ENCODE measurements at places on chromosomes 2 and 18.

- no peak for DNase-seq
Observed at GRCh38 chr2:78023356-78023755, 501.2 kb upstream of the LRRTM4 start.

- no peak for DNase-seq
Observed at GRCh38 chr2:23476786-23477185, 91.8 kb downstream of the KLHL29 start.

DNA sequence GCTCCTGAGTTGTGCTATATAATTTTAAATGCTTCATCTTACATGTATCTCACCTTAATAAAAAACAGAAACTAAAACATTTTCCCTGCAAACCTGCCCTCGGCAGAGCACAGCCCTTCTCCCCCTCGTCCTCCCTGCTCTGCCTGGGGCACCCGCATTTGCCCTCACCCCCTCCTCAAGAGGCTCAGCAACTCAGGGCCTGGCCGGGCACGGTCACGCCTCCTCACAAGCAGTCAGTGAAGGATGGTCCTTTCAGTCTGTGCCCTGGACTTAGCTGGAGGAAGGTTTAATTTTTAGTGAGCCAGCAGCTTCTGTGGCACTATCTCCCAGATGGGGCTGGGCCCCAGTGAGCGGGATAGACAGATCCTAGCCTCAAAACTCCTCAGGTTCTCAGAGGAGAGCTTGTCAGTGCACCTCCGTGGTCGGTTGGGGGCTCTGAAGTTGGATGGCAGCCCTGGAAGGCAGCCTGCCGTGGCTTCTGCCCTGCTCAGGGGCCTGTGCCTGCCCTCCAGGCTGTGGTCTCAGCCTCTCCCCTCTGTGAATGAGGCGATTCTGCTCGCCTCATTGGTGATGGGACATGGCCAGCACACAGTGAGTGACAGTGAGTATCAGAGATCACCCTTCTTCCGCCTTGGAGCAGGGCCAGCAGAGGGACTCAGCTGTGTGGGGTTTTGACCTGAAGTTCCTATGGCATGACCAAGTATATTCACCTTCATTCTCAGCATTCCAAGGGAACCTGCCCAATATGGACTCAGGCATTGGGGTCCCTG, 56.3 kb upstream of the AFF3 start:
- DNase-seq = no peak

DNA sequence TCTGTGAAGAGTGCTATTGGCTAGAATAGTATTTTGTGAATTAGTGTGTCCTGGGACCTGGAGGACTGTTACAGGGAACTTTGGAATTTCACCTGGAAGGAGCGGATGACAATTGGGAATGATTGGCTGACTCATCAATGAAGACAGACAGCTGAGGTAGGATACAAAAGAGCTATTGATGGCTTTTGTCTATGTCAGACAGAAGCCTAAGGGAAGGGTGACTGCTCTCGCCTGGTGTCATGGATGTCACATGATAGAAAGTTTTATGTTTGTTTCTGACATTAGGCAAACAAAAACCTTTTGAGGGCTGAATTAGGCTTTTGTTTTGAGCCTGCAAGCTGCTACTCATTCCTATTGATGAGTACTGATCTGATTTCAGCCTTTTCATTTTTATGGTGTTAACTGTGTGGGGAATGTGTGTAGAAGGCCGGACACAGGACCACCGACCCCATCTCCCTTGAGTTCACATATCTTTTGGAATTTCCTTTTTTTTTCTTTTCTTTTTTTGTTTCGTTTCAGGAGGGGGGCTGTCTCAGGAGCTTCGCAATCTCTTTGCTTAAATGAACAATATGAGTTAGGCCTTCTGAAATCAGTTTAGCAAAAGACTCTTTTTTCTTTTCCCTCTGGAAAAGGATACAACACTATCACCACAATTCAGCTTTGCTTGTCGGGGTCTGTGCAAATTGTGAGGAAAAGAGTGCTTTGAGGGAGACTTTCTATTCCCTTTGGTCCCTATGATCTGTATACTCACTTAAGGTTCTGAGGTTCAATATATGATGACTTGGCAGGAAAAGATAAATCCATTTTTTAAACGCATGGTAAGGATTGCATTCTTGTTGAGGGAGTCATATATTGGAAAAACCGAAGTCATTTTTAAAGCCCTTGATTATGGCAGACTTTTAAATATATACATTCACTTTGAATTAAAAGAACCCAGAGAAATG, 207.9 kb upstream of the FIGN start:
- DNase-seq = no peak

DNA sequence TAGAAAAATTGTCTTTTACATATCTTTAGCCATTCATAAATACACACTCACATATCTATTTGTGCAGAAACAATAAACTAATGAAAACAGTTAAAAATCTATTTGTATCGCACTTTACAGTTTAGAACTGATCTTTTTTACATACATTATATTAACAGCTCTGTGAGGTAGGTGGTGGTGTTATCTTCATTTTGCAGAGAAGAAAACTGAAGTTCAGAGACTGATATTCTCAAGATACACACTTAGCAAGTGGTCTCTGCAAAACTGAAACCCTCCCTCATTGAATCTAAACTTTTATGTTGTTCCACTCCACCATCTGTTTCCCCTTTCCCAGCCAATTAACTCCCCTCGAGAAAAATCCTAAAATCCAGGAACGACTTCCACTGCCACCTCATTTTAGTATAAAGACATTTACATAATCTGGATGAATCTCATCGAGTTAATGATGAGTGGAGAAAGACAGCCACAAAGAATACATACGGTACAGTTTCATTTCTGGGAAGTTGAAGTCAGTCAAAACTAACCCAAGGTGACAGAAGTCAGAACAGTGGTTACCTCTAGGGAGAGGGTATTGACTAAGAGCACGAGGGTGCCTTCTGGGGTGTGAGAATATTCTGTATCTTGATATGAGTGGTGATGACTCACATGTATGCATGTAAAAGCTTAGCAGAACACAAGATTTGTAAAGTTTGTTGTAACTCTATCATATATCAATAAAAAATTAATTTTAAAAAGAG, 524.2 kb upstream of the TCF4 start:
- no peak for DNase-seq

DNA sequence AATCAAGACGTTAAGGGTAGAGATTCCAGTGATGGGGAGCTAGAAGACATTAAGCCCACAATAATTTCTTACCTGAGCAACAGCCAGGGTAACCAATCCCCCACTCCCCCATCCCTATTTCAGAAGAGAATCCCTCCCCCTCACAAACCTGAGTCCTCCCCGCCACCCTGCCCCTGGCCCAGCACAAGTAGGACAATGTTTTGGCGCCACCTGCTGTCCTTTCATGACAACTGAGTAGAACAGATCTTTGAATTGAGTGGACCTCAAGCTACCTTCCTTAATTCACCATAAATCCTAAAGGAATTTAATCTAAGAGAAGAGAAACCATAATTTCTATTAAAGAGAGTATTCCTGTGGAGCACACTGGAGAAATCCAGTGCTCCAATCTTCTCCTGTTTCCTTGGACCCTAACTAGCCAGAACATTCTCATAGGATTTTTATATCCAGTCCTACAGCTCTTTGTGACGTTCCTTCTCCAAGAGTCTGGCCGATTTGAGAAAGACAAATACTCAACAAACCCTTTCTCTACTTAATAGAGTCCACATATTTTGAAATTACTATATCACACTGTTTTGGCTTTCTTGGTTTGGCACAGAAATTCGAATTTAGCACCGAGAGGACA, 41.1 kb downstream of the NHEJ1 start:
- no peak for DNase-seq

DNA sequence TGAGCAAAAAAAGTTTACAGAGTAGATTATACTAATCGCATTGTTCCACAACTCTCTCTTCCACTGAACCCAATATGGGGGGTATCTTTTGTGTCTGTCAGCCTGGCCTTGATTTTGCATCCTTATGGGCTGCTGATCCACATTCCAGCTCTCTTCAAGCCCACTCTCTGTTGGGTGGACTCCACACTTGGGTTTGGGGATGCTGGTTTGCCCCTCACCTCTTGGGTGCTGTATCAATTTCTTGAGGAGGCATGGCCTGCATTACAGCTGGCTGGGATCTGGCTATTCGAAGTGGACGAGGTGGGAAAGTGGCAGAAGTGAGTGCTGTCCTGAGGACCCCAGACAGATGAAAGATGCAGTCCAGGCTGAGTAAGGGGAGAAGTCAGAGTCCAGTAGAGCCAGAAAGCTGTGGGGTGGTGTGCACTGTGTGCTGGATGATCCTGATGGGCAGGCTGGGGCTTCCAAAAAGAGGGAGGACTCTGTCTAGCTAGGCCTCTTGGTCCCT, 141.4 kb downstream of the CAPN13 start:
- no peak for DNase-seq

DNA sequence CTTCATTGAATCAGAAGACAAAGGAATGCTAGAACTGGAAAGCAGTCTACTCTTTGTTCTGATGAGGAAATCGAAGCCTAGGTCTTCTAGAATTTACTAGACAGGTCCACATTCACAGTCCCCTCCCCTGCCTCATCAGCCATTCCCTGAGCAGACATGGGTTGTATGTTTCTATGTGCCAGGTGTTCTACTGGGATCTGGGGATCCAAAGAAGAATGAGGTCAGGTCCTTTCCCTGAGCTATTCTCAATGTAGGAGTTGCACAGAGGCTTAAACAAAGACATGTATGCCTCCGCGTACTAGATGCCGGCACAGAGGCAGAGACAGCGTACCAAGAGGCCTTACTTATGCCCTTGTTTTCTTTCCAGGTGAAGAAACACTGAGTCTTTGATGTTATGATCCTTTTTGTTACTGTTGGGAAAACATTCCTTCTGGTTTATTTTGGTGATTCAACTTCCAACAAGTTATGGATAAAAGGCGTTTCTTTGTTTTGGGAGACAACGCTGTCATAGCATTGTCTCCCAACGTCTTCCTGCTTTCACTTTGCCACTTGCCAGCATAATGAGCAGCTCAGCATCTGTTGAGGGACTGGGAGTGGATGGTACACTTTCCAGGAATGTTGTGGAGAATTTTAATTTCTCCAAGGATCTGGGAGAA, 174.4 kb downstream of the ALPK2 start:
- no peak for DNase-seq

GRCh38 chr18:6610466-6610865, 119.0 kb upstream of the ARHGAP28 start:
- no peak for DNase-seq

- DNase-seq = no peak
Observed at GRCh38 chr2:216678813-216679657, 16.3 kb downstream of the IGFBP5 start.

- no peak for DNase-seq
Observed at GRCh38 chr2:187576906-187577305, 22.7 kb upstream of the TFPI start.

DNA sequence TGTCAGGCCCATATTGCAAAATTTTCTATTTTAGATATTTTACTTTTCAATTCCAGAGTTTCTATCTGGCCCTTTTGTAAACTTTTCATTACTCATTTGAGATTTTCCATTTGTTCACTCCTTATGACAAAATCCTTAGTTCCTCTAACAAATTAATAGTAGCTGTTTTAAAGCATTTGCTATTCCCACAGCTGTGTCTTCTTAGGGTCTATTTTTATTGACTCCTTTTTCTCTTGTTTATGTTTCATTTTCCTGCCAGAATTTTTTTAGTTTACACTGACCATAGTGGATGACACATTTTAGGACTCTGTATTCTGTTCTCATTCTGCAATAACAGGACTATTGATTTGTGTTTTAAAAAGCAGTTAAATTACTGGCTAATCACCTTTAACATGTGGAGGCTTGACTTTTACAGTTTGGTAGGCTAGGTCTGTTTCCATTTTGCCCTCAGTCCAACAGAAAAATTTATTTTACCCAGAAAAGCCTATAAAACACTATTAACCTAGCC, 30.0 kb downstream of the PID1 start:
- DNase-seq = no peak

GRCh38 chr2:231047274-231047922, 9.3 kb upstream of the PSMD1 start:
- DNase-seq = no peak

DNA sequence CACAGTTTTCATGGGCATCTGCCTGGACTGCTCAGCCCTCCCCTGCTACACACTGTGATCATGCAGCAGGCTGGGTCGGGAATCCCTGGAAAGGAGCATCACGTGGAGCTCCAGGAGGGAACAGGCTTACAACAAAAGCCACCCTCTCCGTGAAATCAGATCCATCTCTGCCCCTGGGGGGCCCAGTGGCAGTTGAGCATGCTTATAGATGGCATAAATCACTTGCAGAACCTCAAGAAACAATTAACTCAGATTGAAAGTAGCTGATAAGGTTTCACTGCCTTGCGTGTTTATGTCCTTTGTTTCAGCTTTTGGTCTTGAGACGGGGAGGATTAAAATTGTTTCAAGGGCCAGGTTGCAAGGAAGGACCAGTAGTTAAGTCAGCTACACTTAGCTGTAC, 354.8 kb upstream of the MEIS1 start:
- no peak for DNase-seq

DNA sequence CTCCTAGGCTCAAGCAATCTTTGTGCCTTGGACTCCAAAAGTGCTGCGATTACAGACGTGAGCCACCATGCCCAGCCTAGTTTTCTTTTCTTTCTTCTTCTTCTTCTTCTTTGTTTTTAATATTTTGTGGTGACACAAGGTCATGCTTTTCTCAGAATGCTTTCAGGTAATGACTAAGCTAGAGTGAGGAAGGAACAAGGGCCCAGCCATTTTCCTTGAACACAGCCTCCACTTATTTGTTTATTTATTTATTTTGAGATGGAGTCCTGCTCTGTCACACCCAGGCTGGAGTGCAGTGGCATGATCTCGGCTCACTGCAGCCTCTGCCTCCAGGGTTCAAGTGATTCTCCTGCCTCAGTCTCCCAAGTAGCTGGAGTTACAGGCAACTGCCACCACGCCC, 74.3 kb upstream of the ST3GAL5 start:
- DNase-seq = no peak

DNA sequence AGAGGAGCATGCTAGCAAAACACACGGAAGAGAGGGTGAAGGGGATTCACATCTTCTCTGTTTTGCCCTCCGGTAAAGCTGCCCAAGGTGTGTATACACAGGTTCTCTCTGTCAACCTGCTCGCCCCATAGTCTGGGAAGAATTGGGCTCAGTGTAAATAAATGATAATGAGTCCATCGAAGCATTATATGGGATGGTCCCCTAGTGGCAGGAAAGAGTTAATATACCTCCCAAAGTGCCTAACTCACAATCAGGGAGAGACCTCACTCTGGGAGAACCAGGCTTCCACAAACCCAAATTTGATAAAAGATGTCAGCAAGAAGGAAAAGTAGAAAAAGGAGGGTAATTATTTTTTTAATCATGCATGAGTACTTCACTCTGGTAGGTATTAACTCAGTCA, 262.2 kb upstream of the ZNF521 start:
- no peak for DNase-seq

DNA sequence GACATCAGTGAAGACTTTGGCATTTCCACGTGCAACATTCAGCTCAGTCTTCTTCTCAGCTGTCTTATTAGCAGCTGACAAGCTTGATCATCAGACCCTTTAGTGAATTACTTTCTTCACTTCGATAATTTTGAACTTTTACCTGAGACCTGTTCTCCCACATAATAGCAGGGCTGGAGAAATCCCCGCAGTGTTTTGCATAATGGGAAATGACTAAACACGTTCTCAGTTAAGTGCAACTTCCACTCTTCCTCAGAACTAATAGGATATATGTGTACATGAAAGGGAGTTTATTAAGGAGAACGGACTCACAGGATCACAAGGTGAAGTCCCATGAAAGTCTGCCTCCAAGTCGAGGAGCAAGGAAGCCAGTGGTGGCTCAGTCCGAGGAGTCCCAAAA, 28.8 kb upstream of the MBP start:
- DNase-seq = no peak

Measured in NCI-H1436 treated with DMSO at 0.1 percent for 48 hours (cell line).